ENCODE measurements at places on chromosomes 4 and X.

DNA sequence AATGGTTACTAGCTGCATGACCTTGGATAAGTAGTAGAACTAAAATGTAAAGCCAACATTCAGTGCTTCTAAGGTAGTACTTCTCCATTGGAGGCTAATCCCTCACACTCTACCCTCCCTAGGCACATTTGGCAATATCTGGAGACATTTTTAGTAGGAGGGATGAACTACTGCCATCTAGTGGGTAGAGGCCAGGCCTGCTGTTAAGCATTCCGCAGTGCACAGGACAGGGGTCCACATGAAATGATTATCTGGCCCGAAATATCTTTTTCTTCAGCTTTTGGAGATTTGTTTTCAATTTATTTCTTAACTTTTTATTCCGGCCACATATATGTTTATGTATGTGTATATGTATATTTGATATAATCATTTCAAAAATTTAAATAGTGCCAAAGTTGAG is 36.0 kb upstream of the SPANXC start:
- no peak for DNase-seq

DNA sequence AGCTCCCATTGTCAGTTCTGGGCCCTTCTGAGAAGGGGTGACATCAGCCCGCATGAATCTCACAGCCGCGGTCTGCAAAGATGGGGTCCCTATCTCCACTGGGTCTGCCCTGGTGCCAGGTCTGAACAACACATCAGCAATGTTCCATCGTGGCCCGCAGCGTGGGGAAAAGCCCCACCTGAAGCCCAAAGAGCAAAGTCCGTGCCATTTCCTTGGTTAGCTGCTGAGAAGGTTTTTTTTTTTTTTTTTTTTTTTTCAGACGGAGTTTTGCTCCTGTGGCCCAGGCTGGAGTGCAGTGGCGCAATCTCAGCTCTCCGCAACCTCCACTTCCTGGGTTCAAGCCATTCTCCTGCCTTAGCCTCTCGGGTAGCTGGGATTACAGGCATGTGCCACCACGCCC is 79.4 kb downstream of the DCTD start:
- no peak for DNase-seq

DNA sequence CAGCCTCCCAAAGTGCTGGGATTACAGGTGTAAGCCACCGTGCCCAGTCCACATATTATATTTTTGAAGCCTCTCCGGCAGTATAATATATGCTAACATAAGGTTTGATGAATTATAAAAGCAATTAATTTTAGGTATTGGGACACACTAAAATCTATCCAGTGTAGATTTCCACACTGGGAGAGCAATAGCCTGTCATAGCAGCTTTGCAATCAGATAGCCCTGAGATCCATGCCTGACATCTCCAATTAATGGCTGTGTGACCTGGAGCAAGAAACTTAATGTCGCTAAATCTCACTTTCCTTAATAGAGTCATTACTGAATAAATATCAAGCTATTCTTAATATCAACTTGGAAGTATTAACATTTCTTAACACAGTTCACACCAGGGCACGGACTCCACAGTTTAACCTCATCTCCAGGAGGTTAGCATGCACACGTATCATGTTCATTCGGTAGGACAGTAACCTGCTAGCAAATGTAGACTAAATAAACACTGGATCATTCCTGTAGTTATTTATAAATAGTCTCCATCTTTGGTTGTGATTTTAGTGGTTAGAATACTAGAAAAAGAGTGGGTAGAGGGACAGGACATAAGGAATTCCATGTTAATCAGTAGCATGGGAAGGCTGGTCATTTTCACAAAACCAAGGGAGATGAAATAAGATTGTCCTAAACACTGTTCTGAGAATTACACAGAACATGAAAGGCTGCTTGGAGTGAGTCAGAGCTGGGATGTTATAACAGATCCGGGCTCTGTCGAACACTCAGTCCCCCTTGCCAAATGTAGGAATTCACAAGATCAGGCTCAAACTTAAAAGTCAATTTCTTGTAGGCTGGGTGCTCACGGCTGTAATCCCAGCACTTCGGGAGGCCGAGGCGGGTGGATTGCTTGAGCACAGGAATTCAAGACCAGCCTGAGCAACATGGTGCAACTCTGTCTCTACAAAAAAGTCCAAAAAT is 254.7 kb downstream of the PALLD start:
- DNase-seq: no peak

DNA sequence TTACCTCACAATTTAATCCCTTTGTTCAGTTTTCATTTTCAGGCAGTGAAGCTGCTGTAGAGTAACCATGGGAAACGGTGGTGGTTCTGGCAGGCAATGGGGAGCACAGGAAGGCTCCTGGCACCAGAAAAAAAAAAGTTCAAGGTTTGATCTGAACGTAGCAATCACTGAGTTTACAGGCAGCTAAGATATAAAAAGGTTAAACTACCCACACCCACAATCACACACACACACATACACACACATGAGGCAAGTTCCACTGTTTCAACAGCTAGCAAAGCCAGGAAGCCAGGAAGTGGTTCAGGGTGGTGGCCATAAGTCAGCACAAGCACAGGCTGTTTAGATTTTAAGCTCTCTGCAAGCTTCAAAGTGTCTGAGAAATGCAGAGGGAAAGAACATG is at the start of gene SULT1B1:
TSS of gene SULT1B1 (minus strand) at position 166 of the 400 bp plus-strand sequence. CDS start 5,403 bp downstream, outside the sequence.
- DNase-seq: no peak

DNA sequence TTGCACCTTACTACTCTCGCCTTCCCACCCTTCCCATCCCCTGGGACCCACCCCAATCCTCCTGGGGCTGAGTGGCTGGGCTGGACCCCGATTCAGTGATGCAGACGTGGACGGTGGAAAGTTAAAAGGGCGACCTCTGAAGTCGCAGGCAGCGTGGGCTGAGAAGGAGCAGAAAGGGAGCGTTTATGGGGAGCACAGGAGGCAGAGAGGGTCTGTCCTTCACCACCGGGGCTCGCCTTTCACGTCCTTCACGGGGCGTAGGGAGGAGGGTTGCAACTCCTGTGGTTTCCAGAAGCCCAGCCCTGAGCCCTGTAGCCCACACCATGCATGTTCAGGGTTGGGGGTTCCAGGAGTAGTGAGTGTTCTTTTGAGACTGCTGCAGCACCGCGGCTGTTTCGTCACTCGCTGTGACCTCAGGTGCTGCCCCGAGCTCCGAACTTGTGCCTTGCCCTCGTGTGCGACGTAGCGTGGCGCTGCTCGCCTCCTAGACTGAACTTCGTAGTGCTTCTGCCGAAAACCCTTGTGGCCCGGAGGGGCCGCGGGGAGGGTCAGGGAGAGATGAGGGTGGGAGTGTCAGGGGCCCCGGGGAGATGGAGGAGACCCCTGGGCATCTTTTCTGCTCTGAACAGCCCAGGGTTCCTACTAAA is 1.6 kb downstream of the NHS start:
- DNase-seq: peak; percentile 46

DNA sequence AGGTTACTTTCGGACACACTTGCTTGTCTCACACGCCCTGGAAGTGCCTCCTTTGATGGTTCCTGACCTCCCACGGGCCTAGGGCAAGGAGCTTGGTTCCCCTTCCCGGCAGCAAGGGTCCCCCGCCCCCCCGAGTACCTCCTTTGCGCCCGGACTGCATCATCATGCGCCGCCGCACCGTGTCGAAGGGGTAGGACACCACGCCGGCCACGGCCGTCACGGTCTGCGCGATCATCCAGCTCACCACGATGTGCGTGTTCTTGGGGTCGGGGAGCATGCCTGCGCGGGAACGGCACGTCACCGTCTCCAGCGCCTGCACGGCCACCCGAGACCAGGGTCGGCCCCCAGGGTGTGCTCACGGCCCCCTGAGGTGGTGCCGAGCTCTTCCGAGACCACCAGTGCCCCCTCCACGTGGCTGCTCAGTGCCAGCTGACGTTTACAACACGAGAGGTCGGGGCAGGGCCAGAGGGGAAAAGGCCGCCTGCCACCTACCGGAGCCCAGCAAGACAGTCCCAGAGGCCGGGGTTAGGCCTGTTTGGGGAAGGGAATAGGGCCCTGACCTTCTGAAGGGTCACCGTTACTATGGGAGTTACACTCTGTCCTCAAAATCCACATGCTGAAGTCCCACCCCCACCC is 4.7 kb downstream of the SLC25A6 start:
- no peak for DNase-seq

GRCh38 chrX:17024886-17025285 is 78.4 kb downstream of the REPS2 start:
- no peak for DNase-seq

GRCh38 chrX:73944563-73944908 is 359.4 kb upstream of the ZCCHC13 start:
- DNase-seq: no peak

GRCh38 chr4:168881781-168882420 is 128.2 kb downstream of the CBR4 start:
- DNase-seq: no peak

GRCh38 chrX:57134702-57135101 is 2.5 kb downstream of the SPIN2A start:
- DNase-seq: no peak

- DNase-seq: no peak
These were observed 17.5 kb upstream of the WDR1 start for GRCh38 chr4:10134141-10134540.

DNA sequence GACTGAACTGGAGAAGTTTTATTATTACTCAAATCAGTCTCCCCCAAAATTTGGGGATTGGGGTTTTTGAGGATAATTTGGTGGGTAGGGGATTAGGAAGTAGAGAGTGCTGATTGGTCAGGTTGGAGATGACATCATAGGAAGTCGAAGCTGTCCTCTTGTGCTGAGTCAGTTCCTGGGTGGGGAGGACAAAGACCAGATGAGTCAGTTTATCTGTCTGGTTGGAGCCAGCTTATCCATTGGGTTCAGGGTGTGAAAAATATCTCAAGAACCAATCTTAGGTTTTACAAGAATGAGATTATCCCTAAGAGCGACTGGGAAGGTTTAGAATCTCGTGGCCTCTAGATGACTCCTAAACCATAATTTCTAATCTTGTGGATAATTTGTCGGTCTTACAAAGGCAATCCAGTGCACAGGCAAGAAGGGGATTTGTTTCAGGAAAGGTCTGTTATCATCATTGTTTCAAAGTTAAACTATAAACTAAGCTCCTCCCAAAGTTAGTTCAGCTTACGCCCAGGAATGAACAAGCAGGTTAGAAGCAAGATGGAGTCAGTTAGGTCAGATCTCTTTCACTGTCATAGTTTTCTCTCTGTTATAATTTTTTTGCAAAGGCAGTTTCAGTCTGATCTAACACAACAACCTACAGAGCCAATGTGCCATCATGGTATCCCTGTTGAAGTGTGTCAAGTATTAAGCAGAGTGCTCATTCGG is 274.5 kb downstream of the SLC7A11 start:
- DNase-seq: no peak

GRCh38 chr4:18571301-18571761 is 549.8 kb upstream of the LCORL start:
- DNase-seq: no peak

DNA sequence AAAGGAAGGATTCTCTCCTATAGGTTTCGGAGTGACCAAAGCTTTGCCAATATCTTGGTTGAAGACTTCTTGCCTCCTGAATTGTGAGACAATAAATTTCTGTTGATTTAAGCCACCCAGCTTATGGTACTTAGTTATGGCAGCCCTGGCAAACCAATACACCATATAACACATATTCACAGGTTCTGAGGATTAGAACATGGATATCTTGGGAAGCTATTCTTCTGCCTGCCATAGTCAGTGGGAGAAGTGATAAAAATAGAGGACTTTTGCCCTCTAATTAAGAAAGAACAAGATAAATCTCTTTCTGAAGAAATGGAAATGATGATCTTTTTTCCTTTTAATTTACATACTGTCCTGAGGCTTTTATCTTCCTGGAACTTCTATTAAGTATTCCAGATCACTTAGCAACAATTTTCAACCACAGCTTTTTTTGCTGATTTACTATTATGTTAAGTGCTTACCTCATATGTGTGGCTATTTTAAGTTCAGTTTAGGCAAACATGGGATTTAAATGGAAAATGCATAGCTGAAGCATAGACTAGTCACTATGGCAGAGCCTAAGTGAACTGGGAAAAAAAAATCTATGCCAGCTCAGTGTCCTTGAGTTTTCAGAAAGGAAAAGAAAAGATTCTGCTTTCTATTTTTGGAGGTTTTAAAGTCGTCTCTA is 381.7 kb downstream of the STPG2 start:
- DNase-seq: no peak

DNA sequence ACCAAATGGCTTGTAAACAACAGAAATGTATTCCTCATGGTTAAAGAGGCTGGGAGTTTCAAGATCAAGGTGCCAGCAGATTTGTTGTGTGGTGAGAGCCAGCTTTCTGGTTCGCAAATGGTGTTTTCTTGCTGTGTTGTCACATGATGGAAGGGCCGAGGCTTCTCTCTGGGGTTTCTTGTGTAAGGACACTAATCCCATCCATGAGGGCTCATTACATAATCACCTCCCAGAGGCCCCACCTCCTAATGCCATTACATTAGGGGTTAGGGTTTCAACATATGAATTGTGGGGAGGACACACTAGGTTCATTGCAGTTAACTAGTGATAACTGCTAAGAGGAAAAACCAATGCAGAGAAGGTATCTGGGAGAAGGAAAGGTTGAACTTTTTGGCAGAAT is 103.5 kb upstream of the ENPEP start:
- no peak for DNase-seq

DNA sequence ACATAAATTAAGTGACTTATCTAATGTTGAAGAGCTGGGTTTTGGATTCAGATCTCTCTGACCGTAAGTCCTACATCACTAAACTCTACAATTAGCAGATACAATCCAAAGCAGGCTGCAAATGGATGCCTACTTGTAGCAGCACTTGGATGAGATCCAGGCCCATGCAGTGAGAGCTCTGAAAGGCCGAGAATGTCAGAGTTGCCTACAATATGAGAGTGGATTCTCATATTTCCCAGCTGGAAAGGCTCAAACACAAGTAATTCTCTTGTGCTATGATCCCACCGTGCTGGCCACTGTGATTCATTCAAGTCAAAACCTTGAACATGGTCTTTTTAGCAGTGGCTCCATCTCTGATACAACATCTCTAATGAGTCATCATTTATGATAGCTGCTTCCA is 125.4 kb upstream of the CHRDL1 start:
- DNase-seq: no peak

- DNase-seq: no peak
These were observed 101.7 kb upstream of the KLF8 start for GRCh38 chrX:56130436-56130835.

GRCh38 chr4:95537863-95538488 is 10.8 kb downstream of the UNC5C start:
- DNase-seq: no peak

DNA sequence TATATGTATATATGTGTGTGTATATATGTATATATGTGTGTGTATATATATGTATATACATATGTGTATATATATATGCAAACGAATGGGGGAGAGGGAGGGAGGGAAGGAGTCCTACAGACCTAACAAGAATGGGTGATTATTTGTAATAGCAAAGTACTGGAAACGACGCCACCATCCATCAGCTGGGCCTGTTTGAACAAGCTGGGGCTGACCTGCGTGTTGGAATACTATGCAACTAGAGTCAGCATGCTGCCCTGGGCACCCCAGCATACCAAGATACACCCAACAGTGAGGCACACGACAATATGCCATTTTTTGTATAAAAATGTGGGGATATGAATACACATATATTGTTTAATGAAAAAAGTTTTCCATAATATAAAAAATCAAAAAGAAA is 21.6 kb upstream of the CCNQ start:
- no peak for DNase-seq
